ENCODE measurements at places on chromosomes 1 and 21.

GRCh38 chr1:225299624-225300023 lies 128.2 kb downstream of the LBR start:
- DNase-seq = no peak

DNA sequence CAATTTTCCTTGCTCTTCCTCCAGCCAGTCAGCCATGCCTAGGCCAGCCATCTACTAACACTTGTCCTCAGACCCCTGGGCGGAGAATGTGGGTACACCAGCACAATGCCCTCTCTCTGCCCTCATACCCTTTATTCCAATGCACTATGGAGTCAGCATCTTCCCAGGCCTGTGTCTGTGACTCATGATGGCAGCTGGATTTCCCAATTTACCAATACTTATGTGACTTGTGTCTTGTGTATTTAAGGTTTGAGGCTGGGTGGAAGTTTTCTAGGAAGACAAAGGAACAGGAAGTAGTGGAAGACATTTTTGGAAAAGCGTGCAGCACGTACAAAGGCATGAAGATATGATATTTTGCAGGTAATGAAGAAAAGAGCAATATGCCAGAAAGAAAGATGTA lies 114.3 kb downstream of the NMNAT2 start:
- no peak for DNase-seq

DNA sequence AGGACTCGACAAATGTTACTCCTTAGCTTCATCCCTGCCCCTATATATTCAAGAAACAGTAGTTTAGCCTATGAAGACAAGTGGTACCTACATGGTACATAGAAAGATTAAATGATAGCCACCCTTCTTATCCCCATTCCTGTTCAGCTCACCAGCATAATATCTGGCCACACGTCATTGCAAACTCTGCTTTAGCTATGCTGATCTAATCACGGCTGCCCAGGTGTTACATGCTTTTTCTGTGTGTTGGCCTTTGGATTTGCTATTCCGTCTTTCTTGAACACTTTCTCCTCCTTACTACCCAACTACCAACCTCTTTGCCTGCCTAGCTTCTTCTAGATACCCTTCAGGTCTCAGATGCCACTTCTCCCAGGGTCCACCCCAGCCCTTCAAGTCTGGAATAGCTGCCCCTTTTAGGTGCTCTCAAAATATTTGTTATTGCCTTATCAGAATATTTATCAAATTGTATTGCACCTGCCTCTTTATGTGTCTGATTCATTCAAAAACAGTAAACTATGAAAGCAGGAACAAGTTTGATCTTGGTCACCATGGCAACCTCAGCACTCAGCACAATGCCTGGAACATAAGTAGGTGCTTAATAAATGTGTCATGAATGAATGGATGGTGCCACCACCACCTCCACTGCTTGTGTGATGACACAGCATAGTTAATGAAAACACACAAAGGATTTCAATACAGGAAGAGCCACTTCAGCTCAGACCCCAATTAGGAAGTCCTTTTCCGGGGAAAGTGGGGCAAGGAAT lies 11.4 kb upstream of the DNASE2B start:
- no peak for DNase-seq

DNA sequence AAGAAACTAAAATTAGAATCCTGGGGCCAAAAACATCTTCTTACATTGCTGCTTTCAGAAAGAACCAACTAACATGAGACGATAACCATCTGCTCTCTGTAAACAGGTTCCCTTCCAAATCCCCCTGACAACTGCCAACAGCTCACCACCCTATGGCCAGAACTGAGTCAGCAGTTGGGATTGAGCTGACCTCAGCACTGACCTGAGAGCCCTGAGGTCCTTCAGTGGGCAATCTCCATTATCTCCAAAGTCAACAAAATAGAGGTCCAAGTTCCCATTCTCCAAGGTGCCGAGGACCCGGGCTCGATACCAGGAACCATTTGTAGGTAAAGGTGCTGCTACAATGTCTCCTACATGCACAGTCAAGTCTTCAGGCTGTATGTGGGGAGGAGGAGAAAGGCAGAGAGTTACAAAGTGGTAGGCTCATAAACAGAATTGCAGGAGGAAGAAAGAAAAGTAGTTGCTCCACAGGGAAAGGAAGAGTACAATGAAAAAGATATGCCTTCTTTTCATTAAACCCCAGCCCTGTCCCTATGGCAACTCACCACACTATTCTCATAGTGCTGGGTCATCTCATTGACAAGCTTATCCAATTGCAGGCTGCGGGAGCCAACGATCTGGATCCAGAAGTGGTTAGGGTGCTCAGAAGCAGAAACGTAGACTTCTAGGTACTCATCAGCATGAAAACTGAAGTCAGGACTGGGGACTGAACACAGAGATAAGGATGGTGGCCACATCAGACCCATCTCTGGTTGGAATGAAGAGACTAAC lies 12.8 kb upstream of the MRPL9 start:
- DNase-seq = no peak

Data from stimulated activated CD4-positive, alpha-beta T cell treated with anti-CD3 and anti-CD28 coated beads, Interleukin-2, amount 100 ng/mL, for 24 hours (primary cell).